ENCODE measurements at places on chromosomes 16 and 17.

- no peak for DNase-seq
Measured at GRCh38 chr17:37813751-37814150, 68.9 kb upstream of the HNF1B start.

GRCh38 chr17:50424246-50424995 is 1.6 kb upstream of the ACSF2 start:
- no peak for DNase-seq

DNA sequence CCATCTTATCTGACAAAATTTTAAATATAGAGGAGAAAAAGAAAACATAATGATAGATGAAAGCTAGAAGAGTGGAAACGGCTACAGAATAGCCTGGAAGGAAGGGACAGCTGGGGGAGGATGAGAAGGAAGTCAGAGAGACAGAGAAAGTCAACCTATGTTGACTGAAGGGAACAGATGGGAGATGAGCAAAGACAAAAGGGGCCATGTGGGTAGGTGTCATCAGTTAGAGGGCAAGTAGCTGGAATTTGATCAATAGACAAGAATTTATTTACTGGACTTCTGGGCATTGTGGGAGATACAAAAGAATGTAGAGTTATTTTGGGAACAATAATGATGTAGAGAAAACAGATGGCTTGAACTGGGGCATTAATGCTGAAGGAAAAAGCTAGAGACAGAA is 194.4 kb downstream of the ANKFN1 start:
- no peak for DNase-seq

DNA sequence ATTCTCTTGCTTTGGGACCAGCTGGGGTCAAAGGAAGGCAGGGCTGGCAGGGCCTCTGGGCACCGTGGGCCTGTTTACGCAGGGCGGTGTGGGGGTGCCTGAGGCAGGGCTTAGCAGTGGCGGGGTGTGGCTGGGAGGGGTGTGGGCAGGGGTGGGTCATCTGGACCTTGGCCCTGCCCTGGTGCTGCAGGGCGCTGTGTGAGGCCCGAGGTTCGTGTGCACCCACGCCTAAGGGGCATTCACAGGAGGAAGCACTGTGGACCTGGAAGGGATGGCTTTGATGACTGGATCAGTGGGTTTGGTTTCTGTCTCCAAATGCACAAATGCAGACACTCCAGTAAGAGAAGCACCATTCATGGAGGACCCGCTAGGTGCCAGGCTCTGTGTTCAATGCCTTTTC is 37.3 kb downstream of the BCO1 start:
- no peak for DNase-seq

DNA sequence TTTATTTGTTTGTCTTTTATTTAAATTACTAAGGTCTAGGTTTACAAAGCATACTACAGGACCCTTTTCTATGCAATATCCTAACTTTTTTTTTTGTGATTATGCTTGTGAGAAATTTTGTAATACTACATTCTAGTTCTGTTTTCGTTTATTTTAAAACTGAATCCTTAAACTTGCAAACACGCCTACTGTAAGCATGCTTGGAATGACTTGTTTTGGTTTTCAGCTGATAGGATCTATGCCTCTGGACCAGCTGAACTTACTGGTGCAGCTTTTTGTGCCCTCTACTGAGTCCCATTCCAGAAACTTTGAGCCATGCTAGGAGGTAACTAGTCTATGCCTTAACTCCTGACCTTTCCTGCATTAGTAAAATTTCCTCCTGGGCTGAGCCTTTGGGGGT is 6.0 kb downstream of the PDP2 start:
- DNase-seq, result no peak

- no peak for DNase-seq
Measured at GRCh38 chr16:55503726-55504550, 4.9 kb upstream of the LPCAT2 start.

GRCh38 chr16:53053967-53054669 is 673 bp upstream of the CHD9 start:
- DNase-seq, result peak; percentile 63

- DNase-seq, result no peak
Measured at GRCh38 chr17:58991718-58992331, 114.9 kb downstream of the TRIM37 start.

GRCh38 chr17:63247706-63248105 is 198.4 kb downstream of the CYB561 start:
- no peak for DNase-seq

DNA sequence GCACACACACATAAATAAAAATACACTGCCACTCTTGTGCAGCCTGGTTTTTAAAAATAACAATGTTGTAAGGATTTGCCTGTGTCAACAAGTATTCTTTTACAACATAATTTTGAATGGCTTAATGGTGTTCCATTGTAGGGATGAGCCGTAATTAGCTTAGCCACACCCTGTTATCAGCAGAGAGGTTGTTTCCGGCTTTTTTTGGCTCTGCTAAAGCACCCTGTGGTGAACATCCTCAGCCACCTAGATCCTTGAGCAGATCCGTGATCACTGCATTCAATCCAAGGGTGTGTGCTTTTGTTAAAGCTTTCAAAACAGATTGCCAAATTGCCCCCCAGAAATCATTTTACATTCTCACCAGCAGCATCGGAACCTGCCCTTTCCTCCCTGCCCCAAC is 7.0 kb downstream of the KATNB1 start:
- no peak for DNase-seq

DNA sequence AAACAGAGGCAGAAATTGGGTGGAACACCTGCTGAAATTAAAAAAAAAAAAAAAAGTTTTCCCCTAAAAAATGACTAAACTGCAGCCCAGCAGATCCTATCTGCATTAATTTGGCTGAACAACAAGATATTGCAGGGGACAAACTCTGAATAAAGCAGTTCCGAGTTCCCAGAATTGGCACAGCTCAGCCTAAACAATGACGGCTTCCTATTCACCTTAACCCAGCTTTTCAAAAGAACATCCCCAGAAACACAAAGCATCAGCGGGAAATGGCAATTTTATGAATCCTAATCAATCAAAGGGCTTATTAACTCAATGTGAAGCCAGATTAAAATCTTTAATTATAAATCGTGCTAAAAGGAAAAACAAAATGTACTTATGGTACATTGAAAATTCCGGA is 497.8 kb upstream of the ZFHX3 start:
- no peak for DNase-seq

- DNase-seq, result no peak
Measured at GRCh38 chr17:51499897-51500296, 239.6 kb downstream of the UTP18 start.

- no peak for DNase-seq
Measured at GRCh38 chr17:64455993-64456885, 7.3 kb downstream of the MILR1 start.

GRCh38 chr16:1990351-1991134 is 773 bp downstream of the SYNGR3 start:
- DNase-seq, result no peak

DNA sequence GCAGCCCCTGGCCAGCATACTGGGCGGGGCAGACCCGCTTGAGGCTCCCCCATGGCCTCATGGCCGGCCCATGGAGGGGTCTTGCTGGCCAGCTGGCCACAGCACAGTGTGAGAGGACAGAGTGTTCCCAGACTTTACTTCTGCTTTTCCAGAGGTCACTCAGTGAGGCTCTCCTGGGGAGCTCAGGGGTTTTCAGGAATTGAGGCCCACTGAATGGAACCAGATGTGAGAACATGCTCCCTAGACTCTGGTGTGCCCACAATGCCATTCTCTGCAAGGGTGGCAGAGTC is 21.2 kb downstream of the ATP6V0D1 start:
- DNase-seq, result no peak

DNA sequence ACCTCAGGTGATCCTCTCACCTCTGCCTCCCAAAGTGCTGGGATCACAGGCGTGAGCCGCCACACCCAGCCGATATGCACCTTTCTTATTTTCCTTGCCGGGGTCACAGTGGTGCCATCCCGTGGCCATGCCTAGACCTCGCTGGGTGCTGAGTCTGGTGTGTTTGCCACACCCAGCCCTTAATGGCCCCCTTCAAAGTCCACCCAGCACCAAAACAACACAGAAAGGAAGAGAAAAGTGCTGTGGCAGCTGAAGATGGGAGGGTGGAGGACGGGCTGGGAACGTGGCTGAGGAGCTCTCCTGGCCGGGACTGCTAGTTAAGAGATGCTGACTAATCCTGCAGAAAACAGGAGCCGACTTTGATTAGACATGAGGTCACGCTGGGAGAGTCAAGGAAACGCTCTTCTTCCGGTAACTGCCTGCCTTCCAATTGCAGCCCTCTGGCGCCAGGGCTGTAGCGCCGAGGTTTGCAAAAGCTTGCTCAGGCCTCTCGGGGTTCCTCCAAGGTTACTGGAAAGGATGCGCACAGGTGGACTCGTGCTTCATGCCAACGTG is 10.9 kb downstream of the SLC43A2 start:
- peak; percentile 81 for DNase-seq

- DNase-seq, result no peak
Measured at GRCh38 chr17:62206550-62206949, 141.5 kb upstream of the MED13 start.

DNA sequence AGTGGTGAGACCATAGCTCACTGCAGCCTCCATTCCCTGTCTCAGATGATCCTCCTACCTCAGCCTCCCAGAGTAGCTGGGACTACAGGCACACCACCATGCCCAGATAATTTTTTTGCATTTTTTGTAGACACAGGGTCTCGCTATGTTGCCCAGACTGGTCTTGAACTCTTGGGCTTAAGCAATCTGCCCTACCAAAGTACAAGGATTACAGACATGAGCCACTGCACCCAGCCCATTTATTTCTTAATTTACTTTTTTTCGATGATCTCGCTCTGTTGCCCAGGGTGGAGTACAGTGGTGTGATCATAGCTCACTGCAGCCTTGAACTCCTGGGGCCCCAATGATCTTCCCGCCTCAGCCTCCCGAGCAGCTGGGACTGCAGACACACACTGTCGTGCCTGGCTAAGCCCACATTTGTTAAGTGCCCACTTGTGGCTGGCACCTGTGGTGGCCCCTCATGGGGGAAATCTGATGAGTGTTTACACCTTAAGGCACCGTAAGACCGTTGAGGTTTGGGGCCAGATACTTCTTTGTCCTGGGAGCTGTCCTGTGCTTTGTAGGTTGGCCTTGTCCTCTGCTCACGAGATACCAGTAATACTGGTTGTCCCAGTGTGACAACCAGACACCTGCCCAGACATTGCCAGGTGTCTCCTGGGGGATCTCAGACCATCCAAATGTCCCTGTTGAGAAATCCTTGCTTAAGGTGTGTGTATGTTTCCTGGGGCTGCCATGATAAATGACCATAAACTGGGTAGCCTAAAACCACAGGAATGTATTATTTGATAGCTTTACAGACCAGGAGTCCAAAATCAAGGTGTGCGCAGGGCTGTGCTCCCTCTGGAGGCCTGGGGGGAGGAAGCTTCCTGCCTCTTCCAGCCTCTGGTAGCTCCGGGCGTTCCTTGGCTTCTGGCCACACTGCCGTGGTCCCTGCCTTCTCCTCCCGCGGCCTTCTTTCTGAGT is 141.4 kb upstream of the GSE1 start:
- no peak for DNase-seq

- no peak for DNase-seq
Measured at GRCh38 chr16:52494621-52495020, 52.3 kb downstream of the TOX3 start.

DNA sequence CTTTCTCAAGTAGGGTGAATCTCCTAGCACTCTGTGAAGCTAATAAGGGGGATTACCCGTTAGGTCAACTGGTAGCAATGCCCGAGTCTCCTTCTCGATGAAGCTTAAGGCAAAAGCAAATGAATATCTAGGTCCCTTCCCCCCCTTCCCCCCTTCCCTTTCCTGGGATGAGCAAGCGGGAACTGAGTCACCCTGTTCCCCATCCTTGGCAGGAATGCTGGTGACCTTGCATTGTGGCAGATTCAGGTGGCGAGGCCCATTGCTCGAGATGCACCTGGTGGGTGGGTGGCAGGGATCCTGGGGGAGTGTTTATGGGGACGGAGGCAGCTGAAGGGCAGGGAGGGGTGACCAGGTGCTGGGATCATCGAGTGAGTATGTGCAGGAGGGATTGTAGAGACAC is 7.1 kb downstream of the NXPH3 start:
- peak; percentile 82 for DNase-seq

GRCh38 chr16:175011-175949 is 1.2 kb upstream of the HBA1 start:
- DNase-seq, result no peak

GRCh38 chr17:54680410-54680809 is 220.2 kb upstream of the TOM1L1 start:
- DNase-seq, result no peak

DNA sequence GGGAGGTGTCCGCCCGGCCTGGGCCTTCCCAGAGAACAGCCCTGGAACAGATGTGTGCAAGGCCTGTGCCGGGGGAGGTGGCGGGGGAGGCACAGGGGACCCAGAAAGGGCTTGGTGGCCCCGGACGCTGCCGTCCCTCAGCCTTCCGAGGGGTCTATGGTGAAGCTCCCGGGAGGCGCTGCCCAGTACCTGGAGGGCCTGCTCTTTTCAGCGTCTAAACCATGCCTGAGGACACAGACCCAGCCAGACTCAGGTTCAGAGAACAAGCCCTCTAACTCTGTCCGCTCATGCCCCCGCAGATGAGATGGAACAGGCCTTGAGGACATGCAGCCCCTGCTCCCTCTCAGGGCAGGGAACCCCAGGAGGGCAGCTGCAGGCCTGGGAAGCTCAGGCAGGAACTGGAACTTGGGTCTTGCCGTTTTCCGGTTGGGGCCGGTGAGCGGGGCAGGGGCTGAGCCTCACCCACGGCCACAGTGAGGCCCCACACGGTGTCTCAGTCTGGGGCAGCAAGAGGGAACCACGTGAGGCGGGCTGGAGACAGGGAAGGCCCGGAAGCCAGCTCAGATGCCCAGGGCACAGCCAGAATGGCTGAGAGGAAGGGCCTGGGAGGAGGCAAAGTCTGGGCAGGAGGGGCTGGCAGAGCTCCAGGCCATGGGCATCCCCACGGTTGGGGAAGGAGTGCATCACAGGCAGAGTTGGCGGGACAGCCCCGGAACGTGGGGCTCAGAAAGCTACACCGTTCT is 12.5 kb downstream of the SLC16A3 start:
- DNase-seq, result peak; percentile 94

GRCh38 chr16:46972429-46973206 is 856 bp downstream of the DNAJA2 start:
- DNase-seq, result no peak

DNA sequence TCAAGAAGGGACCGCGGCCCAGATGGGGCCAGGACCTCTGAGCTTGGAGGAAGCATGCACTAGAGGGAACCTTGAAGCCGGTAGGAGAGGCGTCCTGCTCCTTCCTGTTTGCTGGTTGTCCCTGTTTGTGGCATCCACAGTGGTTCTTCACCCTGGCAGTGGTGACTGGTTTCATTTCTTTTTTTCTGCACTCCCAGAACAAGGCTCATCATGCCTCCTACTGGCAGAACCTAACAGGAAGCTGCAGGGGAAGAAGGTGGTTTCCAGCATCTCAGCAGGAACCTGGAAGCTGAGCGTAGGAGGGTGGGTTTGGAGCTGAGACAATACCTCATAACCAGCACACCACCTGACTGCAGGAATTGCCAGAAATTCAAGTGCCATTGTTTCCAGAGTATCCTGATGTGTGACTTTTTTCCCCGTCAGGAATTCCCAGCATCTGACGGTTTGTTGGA is 5.8 kb downstream of the TMEM231 start:
- DNase-seq, result peak; percentile 32

GRCh38 chr17:75152922-75153779 is 1.2 kb downstream of the JPT1 start:
- peak; percentile 24 for DNase-seq
